ENCODE measurements at places on chromosomes 6 and 20.
A peak's percentile ranks its signal among the peaks of the same experiment; 100 is the strongest.

DNA sequence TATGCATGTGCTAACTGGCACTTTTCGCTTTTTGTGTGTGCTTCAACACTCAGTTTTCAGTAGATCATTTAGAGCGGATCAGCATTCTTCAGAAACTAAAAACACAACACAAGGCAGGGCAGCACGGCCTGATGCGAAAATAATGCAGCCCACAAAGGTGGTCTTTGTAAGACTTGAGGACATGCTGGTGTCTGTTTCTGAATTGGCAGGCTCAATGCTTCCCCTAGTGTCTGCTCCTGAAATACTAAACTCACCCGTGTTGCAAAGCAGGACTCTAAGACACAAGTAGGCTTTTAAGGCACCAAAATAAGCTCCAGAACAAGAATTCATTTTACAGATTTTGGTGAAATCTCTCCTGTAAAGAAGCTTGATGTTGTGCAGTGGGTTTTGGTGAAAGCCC lies 676.5 kb downstream of the TENT5A start:
- DNase-seq = no peak

DNA sequence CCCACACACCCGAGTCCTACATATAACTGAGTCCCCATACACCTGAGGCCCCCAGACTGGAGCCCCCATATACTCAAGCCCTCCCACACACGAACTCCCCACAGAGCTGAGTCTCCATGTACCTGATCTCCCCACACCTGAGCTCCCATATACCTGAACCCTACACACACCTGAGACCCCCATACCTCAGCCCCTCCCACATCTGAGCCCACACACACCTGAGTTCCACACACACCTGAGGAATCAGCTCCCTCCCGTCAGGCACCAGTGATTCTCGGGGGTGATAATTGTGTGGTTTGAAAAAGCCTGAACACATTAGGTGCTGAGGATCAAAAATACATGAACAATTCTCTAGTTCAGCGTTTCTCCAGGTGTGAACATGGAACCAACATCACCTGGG lies 15.4 kb downstream of the PFDN4 start:
- no peak for DNase-seq

DNA sequence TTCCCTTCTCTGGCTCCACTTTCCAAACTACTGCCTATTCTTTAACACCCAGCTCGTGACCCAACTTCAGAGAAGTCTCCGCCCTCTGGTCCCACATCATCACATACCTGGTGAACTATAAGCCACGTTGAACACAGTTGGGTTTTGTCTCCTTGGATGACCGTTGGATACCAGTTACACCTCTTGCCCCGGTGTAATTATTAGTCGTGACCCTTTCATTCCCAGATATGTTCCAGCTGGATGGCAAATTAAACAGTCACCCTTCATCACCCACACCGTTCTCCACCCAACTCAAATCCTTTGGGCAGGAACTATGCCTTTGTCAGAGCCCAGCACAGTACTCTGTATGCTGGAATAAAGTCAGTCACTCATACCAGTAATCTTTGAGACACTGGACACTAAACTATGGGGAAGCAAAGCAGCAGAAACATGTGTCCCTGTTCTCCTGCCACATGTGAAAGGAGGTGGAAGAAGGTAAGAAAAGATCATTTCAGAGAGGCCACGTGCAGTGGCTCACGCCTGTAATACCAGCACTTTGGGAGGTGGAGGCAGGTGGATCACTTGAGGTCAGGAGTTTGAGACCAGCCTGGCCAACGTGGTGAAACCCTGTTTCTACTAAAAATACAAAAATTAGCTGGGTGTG lies 22.5 kb downstream of the PLAGL2 start:
- no peak for DNase-seq

GRCh38 chr20:34715384-34715783 lies 11.2 kb downstream of the TP53INP2 start:
- DNase-seq = no peak

DNA sequence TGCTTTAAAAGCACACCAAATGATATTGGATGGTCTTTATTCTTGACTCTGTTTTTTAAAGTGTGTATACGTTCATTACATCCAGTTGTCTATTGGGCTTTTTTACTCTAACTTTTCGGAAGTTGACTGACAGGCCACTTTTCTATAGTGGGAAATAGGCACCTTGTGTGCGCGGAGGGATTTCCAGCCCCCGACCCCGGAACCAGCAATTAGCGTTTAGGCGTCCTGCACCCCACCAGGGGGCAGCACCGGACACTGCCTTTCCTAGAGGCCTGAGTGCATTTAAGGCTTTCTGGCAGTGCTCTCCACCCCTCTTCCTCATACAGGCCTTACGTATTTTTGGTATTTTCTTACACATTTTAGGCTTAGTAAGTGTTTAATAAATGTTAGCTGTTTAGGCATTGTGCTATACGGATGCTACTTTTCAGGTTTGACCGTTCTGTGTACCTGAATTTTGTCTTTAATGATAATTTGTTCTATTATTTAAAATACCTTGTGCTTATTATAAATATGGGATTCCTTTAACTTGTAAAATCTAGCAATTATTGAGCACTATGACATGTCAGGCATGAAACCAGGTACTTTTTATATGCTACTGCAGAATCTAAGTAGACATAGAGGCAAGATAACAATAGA lies 231.8 kb downstream of the BCKDHB start:
- no peak for DNase-seq

DNA sequence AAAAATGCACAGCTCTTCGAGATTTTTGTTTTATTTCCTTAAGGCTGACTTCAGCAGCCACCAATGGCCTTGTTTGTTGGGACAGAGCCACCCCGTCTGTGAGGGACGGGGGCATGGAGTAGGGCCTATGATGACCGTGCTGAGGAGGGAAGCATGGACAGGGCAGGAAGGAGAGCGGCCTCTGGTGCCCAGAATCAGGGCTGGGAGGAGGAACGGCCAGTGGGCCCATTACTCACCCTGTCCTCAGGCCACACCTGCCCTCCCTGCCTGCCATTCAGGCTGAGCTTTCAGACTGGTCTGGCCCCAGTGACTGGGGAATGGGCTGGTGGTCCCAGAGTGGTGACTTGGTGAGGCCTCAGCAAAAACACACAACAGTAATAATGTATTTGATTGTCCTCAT lies 104.4 kb downstream of the SMOC2 start:
- no peak for DNase-seq

DNA sequence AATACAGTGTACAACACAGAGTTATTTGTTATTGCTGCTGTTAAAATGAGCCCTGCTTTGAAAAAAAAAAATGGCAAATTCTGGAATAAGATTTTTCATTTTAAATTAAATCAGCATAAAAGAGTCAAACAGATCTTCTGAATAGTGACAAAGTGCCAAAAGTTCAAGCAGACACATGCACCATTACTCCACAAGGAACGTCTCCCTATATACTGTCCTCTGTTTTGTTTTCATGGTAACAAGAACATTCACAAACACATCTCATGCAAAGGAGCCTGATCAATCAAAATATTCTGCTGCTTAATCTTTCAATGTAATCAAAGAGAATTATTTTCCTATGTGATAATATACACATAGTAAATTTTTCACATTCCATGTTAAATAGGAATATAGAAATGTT lies 2.7 kb downstream of the HIVEP2 start:
- no peak for DNase-seq

DNA sequence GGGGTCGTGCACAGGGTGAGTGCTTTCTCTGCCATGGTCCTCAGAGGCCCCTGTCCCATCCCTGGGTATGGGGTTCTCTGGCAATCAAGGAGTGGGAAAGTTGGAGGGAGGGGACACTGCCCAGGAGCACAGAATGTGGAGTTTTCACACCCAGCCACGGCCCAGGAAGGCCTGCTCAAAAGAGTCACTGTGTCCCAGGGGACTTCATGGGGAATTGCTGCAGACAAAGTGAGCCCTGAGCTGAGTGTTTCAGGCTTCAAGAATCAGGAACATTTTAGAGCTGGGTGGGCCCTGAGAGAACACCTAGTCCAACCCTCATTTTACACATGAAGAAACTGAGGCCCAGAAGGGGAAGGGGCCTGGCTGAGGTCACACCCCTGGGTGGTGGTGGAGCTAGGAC lies 5.7 kb downstream of the MAPK13 start:
- no peak for DNase-seq

GRCh38 chr6:152636609-152637295 lies 410 bp downstream of the SYNE1 start:
- no peak for DNase-seq

- DNase-seq = no peak
Measured at GRCh38 chr20:48832405-48832730, 4.6 kb upstream of the PREX1 start.

DNA sequence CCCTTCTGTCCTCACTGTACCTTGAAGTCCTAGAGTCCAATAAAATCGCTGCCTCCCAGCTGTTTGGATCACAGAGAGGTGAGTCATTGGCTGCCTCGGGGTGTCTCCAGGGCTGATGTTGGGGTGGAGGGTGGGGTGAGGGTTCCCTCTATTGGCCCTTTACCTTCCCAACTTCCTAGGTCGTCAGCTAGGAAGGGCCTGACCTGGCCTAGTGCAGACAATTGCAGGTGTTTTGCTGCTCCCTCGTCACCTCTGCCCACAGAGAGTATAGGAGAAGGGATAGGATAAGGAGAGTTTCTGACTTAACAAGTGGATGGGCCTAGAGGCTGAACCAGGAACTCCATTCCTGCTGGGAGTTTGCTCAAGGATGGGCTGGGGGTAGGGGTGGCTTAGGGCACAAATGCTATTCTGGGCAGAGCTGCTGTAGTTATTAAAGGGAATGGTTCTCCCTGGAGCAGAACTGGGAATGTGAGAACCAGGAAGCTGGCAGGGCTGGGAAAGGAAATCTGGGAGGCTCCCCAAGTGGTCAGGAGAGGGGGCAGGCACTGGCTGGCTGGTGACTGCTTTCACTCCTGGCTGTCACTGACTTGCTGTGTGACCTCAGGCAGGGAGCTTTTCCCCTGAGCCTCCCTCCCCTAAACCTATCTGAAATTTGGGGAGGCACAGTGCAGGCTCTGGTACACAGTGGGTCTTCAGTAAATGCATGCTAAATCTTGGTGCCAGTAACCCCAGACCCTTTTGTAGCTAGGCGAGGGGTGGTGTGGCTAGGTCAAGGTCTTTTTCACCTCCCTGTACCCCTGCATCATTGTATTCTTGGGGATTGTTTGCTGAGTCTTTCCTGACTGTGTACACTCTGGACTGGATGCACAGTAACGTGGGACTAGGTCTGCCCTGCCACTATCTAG lies 1.5 kb downstream of the TP53INP2 start:
- DNase-seq = no peak

DNA sequence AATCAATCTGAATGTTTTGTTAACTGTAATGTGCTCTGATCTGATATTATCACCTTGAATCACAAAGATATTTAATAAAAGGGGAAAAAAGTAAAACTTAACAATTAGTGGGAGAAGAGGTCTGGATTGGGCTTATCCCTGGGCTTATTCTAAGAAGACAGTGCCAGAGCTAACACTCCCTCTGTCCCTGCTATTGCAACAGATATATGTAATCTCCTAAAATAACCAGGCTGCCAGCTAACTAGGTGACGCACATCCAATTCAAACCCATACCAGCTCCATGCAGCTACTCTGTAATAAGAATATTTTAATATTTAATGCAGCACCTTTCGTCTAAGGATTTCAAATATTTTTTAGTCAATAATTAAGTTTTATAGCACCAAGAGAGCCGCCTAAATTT lies 330.1 kb upstream of the MARCKS start:
- DNase-seq = no peak

- no peak for DNase-seq
Measured at GRCh38 chr20:43975096-43975768, 60.6 kb downstream of the TOX2 start.

DNA sequence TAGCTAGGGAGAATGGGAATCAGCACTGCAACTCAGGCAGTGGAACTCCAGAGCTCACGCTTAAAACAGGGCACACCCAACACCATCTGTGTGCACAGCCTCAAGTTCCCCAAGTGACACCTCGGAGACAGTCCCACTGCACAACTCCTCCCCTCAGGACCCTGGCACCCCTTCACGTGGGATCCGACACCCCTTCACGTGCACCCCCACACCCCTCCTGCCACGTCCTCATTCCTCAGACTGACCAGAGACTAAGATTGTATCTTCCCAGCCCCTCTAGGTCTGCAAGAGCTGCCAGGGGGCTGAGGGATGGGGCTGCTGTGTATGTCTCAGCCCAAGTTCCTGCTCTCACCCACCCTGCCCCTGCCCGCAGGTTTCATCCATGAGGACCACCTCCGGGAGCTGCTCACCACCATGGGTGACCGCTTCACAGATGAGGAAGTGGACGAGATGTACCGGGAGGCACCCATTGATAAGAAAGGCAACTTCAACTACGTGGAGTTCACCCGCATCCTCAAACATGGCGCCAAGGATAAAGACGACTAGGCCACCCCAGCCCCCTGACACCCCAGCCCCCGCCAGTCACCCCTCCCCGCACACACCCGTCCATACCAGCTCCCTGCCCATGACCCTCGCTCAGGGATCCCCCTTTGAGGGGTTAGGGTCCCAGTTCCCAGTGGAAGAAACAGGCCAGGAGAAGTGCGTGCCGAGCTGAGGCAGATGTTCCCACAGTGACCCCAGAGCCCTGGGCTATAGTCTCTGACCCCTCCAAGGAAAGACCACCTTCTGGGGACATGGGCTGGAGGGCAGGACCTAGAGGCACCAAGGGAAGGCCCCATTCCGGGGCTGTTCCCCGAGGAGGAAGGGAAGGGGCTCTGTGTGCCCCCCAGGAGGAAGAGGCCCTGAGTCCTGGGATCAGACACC lies 7.6 kb downstream of the MYL9 start:
- no peak for DNase-seq

DNA sequence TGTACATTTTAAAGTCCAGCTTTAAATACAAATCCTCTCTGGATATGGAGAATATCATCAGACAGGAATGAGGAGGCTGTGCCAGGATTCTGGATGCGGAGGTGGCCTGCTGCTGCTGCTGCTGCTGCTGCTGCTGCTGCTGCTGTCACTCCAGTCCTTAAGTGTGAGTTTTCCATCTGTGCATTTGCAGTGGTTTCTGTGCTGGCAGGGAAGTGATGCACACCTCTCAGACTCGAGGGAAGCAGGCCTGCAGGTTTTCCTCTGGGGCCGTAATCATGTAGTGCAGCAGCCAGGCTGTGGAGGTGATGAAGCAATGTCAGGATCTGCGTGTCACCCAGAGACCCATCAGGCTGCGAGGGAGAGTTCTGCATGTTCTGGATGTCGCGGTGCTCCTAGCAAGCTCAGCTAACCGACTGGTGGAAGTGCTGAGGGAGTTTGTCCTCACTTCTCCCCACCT lies 32.0 kb downstream of the CFAP61 start:
- no peak for DNase-seq

DNA sequence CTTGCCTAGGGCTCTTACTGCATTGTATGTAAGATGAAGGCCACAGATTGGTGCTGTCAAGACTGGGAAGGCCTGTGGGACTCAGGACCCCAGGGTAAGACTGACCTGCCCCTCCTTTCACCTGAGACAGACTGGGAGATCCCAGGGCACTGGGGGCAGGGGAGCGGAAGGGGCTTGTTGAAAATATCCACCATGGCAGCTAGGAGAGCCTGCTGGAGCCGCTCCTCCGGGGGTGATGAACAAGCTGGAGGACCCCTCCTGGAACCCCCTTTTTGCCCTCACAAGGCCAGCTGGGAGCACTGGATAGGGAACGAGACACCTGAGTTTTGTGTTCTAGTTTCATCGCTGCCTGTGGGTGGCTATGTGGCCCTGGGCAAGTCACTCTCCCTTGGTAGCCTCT lies 9.2 kb upstream of the SDCBP2 start:
- DNase-seq = peak; percentile 81

Measured in mesenteric fat pad (tissue), 1 donor.